ENCODE measurements at places on chromosomes 13 and 19. TPM values are rescaled to one million over a fixed set of nuclear protein-coding genes. Genes with fewer than 3 reads are reported as not detected.

The CPAMD8 gene
- total RNA-seq: 7.9 TPM

The MEIOSIN gene
- total RNA-seq: not detected

DNA sequence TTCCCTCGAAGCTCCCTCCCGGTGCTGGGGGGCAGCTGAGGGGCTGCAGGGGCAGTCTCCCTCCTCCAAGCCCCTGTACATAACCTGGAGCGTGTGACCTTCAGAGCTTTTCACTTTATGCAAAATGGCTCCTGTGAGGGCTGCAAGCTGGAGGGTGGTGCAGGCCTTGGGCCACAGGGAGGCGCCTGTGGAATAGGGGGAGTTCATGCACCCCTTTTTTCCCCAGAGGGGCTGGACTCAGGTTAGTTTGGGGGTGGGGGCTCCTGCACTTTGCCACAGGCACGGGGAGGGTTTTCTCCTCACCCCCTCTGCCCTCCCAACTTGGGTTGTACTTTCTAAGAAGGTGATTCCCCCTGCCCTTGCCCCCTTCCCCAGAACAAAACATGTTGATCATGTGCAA, 6.6 kb upstream of the PRR19 start:
- H3K27me3 ChIP-seq: no peaks in the 10 kb centered on the region
- no peaks in the 10 kb centered on the region for H3K36me3 ChIP-seq
- H3K27ac ChIP-seq: no peak overlapping the region
- no peak for DNase-seq

- H3K4me3 ChIP-seq: no peak overlapping the region
- no peak overlapping the region for H3K27ac ChIP-seq
- DNase-seq: no peak
- no peaks in the 10 kb centered on the region for H3K36me3 ChIP-seq
- H3K4me1 ChIP-seq: peaks cover 13% of the 10 kb centered on the region
These were observed 3.8 kb downstream of the GJB2 start for GRCh38 chr13:20188667-20189553.

DNA sequence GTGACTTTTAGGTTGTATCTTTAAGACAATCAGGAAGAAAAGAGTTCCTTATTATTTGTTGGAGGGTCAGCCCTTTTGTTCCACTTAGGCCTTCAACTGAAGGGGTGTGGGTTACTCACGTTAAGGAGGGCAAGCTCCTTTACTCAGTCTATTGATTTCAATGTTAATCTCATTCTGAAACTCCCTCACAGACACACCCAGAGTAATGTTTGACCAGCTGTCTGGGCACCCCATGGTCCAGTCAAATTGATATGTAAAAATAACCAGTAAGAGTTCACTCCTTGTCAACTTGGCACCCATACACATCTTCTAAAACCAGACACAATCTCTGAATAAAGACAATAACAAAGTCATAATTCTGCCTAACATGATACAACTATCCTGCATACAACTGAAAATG, 292.9 kb downstream of the KLF5 start:
- H3K4me3 ChIP-seq: no peak overlapping the region
- no peaks in the 10 kb centered on the region for H3K36me3 ChIP-seq
- no peaks in the 10 kb centered on the region for H3K27me3 ChIP-seq

Measured in gastrocnemius medialis (tissue), 4 donors.